ENCODE measurements at places on chromosomes 12 and 14.

DNA sequence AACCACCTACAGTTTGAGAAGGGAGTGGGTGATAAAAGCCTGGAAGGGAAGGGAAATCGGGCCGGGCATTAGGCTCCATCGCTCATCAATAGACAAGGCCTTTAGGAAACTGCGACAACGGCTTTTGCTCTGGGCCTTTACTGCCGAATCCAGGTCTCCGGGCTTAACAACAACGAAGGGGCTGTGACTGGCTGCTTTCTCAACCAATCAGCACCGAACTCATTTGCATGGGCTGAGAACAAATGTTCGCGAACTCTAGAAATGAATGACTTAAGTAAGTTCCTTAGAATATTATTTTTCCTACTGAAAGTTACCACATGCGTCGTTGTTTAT is 261 bp upstream of the RNU7-1 start:
- DNase-seq = peak; percentile 91

DNA sequence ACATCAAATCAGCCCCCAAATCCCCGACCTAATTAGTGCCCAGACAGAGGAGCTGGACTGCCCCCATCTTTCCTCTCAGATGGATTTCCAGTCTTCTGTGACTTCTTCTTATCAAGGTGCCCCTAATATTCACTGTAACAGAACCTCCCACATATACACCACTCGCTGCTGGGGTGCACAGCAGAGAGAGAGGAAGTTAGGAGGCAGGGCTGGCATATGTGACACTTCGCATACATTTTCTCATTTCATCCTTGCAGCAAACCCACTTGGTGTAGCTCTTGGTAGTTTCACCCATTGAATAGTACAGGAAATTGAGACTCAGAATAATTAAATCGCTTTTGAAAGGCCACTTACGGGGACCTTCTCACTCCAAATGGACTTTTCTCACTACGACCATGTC is 56.5 kb upstream of the CCND2 start:
- DNase-seq = peak; percentile 57

GRCh38 chr12:7096006-7096932 is 4.0 kb upstream of the C1R start:
- DNase-seq = no peak

- no peak for DNase-seq
These were observed 255.6 kb downstream of the ERC1 start for GRCh38 chr12:1246637-1247036.

DNA sequence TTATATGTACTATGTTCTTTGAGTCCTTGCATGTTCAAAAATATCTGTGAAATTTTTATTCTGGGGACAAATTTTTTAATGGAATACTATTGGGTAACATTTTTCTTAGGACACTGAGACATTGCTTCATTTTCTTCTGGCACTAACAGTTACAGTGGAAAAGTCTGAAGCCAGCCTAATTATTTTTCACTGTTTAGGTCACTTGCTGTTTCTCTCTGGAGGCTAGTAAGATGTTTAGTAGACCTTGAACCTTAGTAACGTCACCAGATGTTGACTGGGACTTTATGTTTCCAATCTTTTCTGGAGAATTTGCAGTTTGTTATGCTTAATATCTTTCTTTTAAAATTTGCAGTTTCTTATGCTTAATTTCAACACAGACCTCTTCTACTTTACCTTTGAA is 12.3 kb upstream of the EPYC start:
- DNase-seq = no peak

DNA sequence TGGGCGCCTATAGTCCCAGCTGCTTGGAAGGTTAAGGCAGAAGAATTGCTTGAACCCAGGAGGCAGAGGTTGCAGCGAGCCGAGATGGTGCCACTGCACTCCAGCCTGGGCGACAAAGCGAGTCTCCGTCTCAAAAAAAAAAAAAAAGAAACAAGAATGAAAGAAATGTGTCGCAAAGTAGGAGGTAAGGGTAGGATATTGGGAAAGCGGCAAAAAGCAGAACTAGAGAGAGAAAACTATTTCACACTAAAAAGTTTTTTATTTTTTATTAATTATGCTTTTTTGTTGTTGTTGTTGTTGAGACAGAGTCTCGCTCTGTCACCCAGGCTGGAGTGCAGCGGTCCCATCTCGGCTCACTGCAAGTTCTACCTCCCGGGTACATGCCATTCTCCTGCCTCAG is 17.7 kb downstream of the SBNO1 start:
- DNase-seq = no peak

DNA sequence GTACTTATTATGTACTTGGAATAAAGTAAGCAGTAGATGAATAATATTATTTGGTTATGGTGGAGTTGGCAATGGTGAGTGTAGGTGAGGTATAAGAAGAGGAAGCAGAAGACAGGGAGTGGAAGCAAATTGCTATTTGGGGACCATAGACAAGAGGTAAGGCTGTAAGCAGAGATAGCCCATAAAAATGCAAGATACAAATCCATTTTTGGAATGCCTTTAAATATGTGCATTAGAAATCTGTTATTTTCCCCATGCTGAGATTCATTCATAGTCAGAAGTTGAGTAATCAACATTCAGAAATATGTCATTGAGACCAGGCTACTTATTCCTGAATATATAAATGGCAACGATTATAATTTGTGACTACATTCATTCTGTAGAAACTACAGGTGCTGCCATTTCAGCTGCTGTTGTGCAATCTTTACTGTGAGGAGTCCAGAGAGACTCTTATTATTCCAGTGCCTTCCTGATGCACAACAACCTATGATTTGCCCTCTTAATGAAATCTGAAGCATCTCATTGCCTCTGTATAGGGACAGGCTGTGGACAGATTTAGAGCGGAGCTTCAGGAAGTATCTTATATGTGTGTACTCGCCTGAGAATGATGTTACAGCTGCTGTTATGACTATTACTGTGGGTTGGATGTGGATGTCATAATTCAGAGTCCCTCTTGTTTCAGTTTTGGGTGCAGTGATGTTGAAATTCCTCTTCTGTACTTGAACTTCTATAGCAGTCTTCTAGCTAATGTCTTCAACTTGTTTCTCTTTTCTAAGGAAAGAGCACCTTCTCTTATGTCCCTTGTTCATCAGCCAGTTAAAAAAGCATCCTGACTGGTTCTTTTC is 173.8 kb downstream of the NAV3 start:
- DNase-seq = peak; percentile 21

DNA sequence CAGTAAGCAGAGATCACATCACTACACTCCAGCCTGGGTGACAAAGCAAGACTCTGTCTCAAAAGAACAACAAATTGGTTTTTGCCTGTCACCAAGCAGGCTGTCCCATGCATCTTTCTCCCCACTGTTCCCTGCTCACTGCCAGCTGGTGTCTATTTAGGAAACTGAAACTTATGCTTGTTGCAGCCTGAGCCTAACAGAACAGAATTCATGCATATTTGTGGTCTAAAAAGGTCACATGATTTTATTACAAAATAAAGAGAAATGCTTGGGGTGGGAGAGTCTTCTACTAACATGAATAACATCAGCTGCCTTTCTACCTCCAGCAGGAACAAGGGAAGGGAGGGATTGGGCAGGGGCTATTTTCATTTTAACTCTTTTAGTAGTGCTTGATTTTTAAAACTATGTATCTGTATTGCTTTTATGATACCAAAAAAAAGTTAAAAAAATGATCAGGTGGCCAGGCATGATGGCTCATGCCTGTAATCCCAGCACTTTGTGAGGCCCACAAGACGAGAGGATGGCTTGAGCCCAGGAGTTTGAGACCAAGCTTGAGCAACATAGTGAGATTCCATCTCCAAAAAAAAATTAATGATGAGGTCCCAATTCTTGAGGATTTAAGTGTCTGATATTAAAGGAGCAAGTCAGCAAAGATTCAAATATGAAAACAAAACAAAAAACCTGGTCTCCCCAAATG is 923 bp downstream of the STAT2 start:
- DNase-seq = peak; percentile 53

DNA sequence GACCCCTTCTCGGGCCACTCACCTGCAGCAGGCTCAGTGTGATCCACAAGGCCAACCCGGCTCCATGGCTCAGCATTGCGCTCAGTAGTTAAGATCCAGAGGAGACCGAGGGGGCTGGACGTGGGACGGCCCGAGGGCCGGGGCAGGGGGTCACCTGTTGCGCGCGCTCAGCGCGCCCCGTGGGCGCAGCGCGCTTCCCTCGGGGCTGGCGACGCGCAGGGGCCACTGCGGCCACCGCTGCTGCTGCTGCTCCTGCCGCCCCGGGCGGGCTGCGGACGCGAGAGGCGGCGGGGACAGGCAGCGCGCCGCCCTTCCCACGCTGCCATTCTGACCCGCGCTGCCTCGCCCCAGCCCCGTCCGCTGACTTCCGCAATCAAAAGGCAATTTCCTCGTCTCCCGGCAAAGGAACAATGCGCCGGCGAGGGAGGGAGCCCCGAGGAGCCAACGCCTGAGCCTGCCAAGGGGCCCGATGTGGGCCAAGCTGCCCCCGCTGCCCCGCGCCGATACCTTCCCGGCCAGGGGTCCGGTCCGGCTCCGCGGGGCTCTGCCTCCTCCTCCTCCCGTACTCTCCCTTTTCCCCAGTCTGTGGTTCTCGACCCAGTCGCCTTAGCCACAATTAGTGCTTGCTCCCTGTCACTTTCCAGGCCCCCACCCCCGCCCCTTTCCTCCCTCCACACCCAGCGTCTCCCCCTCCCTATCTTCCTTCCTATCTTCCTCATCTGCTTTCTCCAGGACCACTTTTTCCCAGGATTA is 27.3 kb downstream of the PTPRB start:
- peak; percentile 55 for DNase-seq

- no peak for DNase-seq
These were observed 81.9 kb downstream of the NEDD1 start for GRCh38 chr12:96988919-96989318.

DNA sequence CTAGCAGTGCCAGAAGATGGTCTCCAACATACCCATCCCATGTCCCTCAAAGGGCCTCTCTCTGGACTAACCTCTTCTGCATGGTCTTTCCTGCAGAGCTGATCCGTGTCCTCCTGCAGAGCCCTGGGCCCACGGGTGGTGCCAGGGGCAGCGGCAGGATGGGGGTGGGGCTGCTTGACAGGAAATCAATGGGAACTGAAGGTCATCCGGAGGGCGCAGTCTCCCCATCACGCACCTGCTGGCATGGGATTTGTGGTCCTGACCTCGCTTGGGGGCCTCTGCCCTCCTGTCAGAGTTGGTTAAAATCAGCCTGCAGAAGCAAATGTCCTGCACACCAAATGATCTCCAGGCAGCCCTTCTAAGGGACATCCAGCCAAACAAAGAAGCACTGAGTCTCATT is 110.2 kb downstream of the DPF3 start:
- no peak for DNase-seq

GRCh38 chr12:108063192-108063591 is 65.9 kb upstream of the WSCD2 start:
- DNase-seq = peak; percentile 28

- DNase-seq = no peak
These were observed 16.0 kb upstream of the CCT2 start for GRCh38 chr12:69569236-69569635.

DNA sequence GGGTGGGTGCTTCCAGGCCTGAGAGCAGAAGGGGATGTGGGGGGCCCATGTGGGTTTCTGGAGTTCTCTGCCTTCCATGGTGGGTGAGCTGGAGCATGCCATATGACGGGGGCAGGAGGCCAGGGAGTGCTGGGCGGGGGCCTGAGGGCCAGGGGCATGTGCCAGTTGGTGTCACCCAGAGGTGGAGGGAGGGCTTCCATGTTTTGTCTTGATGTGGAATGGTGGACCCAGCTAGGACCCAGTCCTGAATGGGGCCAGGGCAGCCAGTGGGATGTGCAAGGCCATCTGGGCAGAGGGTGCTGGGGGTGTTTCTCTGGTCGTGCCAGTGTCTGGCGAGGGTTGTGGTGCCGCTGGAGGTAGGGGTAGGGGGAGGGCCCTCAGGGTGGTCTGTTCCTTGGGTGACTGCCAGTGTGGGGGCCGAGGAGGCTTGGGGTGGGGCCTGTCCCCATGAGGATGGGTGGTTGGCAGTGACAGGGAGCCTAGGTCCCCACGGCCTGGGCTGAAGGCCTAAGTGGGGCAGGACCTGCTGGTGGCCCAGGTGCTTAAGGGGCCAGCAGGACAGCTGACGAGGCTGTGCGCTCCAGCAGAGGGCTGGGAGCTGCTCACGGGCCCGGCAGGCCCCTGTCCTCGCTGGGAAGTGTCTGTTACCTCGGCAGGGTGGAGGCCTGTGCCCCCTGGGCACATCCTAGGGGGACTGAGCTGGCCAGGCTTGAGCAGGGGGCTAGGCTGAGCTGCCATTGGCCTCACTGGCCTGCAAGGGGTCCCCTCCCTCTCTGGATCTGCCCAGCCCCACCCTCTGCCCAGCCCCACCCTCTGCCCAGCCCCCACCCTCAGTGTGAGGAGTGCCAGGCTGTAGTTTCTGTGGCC is 26.8 kb downstream of the CEP170B start:
- DNase-seq = no peak

- peak; percentile 60 for DNase-seq
These were observed 23.6 kb upstream of the RPLP0 start for GRCh38 chr12:120224304-120225199.

DNA sequence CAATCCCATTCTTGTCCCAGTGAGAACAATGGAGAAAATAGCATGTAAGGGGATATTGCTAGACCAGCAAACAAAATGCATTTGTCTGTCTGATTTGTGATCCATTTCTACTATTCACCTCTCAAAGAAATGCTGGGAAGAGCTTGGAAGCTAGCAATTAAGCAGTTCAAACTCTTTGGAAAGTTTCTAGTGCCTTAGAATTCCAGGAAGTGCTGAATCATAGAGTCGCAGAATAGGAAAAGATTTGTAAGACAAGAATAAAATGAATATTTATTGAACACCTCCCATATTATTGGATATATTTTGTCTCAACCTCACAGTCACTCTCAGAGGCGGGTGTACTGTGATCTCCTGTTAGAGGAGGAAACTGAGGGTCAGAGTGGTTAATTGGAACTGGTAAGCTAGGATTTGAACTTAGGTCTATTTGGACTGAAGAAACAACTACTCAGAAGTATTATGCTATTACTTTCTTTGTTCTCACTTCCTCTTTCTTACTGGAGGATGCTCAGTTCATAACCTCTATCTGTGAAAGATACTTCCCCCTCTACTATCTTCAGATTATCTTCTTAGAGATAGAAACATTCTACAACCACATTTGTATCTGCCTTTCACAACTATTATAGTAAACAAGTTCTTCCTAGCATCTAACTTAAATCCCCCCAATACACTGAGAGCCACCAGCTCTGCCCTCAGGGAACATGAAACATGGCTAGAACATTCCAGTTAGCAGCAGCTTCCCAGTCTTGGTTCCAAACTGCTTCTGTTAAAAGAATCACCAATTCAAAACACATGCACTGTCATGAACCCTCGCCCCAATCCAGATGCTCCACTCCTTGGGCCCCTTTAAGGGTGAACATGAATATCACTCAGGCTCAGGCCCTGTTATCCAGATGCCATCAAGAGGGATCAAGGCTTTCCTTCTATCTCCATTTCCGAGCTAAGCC is 64.2 kb downstream of the DRAM1 start:
- no peak for DNase-seq

Measured in suppressor macrophage (primary cell).